ENCODE measurements at places on chromosomes 13 and 19.
A peak's percentile ranks its signal among the peaks of the same experiment; 100 is the strongest.

DNA sequence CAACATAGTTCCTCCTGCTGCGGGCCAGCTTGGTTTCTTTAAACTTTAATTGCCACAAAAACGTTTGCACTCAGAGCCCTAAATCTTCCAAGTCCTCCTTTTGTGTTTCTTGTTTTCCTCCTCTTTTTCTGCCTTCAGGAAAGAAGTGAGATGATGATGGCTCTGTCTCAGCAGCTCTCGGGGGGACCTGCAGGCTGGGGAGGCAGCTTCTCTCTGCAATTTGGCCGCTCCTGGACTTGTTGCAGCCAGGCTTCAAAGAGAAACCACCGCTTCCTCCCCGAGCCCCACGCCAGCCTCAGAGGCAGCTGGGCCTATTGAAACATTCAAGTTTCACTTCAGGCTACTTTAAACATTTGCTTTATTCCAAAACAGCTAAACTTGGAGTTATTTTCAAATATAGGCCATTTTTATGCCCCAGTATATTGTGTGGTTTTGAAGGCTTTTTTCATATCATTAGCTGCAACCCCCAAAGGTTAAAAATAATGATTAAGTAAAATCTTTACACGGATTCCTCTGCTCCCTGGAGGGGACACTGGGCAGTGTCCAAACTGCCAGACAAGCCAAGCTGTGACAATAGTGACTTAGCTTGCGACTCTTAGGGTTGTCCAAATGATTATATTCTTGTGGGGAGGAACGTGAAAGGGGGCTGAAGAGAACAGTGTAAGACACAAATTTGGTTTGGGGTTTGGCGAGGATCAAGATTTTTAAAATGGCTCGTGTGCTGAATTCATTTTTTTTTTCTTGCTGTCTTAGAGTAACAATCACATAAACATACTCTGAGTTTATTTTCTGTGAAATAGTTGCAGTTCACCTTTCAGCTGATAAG is 330.8 kb downstream of the DLEU7 start:
- DNase-seq, result peak; percentile 42

GRCh38 chr13:76792731-76793347 is 93.4 kb downstream of the KCTD12 start:
- DNase-seq, result peak; percentile 46

DNA sequence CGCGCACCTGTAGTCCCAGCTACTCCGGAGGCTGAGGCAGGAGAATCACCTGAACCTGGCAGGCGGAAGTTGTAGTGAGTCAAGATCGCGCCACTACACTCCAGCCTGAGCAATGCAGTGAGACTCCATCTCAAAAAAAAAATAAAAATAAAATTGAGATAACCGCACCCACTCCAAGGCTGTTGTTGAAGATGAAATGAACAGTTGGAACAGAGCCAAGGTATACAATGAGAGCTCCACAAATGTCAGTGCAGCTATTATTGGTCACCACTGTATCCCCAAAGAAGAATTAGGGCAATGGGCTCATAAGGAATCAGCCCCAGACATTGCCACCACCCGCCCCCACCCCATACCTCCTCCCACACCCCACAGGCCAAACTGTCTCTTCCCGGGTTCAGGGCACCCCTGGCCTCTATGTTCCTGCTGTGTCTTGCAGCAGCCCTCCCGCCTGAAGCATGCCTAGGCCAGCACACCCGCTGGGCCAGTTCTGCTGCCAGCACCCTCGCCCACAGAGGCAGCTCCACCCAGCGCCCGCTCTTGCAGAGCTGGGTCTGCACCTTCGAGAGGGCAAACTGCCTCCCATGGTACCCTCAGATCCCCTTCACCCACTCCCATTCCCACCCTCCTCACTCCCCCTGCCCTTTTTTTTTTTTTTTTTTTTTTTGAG is 3.5 kb upstream of the S1PR5 start:
- no peak for DNase-seq

DNA sequence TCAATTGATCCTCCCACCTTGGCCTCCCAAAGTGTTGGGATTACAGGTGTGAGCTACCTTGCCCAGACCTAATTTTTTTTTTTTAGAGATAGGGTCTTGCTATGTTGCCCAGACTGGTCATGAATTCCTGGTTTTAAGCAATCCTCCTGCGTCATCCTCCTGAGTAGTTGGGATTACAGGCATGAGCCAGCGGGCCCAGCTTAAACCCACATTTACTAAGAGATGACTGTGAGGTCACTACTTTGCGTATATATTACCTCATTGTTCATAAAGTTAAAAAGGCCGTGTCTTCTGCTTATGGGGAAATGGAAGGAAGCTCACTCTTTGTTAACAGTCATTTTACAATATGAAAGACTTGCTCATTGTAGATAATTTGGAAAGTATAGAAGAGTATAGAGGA is 39.6 kb upstream of the C1QTNF9 start:
- DNase-seq, result no peak

GRCh38 chr13:74136084-74136658 is 2.0 kb upstream of the KLF12 start:
- peak; percentile 46 for DNase-seq

GRCh38 chr19:10552510-10553053 is 8.9 kb downstream of the ATG4D start:
- DNase-seq, result no peak

- DNase-seq, result peak; percentile 36
These were observed 33.6 kb upstream of the SLC15A1 start for GRCh38 chr13:98786023-98786422.

DNA sequence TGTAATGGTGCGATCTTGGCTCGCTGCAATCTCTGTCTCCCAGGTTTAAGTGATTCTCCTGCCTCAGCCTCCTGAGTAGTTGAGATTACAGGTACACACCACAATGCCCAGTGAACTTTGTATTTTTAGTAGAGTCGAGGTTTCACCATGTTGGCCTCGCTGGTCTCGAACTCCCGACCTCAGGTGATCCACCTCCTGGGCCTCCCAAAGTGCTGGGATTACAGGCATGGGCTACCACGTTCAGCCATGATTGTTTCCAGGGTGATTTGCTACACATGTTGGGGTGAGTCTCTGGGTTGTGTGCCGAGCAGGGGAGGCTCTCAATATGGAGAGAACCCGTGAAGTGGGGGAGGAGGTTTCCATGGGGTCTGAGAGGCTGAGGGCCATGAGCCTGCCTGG is 24.8 kb upstream of the CEACAM21 start:
- no peak for DNase-seq
